Amniotic stem cell (primary cell): ENCODE measurements at places on chromosomes 1 and 21.

GRCh38 chr1:206706806-206707366, 22.2 kb downstream of the MAPKAPK2 start:
- no peak for DNase-seq

DNA sequence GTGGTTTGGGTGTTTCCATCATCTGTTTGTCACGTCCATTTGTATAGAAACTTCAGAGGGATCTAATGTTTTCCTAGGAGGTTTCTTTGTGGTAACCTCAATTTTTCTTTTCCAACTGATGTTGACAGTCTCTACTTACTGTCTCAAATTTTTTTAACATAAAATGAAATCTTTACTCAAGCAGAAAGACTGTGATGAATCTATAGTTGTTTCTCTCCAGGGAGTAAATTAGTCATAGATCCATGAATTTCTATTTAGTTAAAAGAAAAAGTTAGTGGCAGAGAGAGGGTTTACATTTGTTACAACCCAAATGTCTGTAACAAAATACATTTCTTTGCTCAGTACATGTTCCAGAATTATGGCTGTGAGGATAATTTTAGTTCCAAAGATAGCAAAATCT, 161.6 kb downstream of the DISP1 start:
- no peak for DNase-seq

- no peak for DNase-seq
Observed at GRCh38 chr1:26411624-26412074, 1.0 kb downstream of the LIN28A start.

GRCh38 chr1:27626031-27626935, 8.7 kb downstream of the FGR start:
- DNase-seq, result no peak

DNA sequence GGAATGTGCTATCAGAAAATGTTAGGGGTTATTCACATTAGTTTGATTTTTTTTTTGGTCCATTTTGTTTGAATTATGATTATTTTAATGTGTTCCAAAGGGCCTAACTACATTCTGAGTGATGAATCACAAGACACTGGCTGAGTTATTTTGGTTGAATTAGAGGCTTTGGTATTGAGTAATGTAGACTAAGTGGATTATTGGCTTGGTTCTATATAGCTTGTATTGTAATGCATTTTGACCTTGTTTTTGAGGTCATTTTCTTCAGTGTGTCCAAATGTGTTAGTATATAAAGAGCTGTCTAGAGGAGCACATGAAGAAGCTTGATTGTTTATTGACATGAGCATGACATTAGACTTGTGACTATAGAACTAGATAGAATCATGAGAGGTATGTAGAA, 3.4 kb downstream of the ZNF326 start:
- no peak for DNase-seq

- no peak for DNase-seq
Observed at GRCh38 chr1:213110349-213111300, 59.6 kb downstream of the RPS6KC1 start.

GRCh38 chr1:153571706-153572105, 6.1 kb upstream of the S100A2 start:
- DNase-seq, result no peak

- peak; percentile 33 for DNase-seq
Observed at GRCh38 chr1:232428786-232429530, 201.0 kb downstream of the SIPA1L2 start.

DNA sequence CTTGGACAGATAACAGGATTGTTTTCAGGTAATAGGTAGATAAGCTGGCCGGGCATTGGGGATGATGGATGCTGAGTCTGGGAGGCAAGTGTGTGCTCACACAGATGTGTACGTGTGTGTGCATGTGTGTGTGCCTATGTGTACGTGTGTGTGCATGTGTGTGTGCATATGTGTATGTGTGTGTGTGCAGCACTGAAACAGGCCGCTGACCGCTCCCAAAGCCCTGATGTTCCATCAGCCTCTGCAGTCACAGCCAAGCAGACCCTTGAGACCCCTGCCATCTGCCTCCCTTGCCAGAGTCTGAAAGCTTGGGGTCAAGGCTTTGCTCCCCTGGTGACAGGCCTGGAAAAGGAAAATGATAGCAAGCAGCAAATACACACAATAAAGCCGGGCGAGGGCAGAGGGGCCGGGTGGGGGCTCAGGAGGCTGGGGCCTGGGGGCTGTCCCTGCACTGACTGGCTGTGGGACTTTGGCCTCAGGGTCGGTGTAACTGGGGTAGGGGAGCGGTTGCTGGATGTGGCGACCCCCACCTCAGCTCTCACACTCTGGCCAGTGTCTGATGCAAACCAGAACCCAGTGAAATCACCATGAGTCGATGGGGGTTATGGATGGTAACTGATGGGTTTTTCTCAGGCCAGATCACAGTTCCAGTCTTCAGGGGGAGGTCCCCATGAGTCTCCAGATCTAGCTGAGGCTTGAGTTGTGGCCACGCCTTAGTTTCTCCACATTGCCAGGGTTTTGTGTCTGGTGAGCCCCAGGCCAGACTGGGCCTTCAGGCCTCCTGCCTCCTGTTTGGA, 9.2 kb upstream of the TNFRSF8 start:
- no peak for DNase-seq

GRCh38 chr1:214582289-214582891, 20.6 kb upstream of the CENPF start:
- no peak for DNase-seq

GRCh38 chr1:31569596-31570173, 6.6 kb upstream of the TINAGL1 start:
- DNase-seq, result no peak

DNA sequence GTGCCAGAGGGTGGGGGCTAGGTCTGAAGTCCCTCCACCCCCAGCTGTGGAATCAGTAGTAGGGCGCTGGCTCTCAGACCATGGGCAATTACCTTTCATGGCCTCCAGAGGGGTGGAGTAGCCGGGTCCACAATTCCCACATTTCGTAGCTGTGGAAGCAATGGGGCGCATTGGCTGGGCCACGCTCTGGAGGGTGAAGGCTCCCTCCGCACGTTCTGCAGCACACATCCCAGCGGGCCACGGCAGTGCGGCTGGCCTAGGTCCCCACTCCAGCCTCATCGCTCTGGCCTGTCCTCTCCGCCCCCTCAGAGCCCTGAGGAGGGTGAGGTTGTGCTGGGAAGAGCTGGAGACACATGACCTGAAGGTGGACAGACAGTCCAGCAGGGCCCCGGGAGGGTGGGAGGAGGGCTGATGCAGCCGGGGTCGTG, 2.9 kb downstream of the SELENBP1 start:
- DNase-seq, result no peak

- DNase-seq, result no peak
Observed at GRCh38 chr1:29849038-29849750, 612.9 kb downstream of the PTPRU start.

DNA sequence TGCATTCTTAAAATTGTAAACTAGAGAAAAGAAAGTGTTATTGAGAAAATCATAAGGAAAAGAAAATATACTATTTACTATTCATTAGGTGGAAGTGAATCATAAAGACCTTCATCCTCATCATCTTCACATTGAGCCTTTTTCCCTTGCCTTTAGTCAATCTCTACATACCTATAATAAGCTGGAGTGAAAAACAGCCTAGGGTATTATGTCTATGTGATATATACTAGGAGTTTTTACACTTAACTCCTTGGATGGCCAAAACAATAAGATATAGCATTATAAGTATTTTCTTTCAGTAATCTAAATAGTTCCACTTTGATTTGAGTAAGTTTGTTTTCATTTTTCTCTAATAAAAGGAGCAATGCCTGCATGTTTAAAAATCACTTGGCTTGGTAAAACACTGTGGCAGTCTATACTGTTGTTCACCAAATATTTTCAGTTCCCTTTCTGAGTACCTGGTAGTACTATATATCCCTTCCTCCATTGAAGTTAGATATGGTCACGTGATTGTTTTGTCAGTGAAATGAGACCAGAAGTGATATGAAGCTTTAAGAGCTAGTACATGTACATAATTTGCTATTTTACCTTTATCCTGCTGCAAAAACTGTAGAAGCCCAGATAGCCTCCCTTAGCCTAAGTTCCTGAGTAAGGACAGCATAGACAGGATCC, 78.3 kb downstream of the CLEC20A start:
- DNase-seq, result no peak

- DNase-seq, result peak; percentile 71
Observed at GRCh38 chr21:33434770-33435360, 31.7 kb downstream of the IFNGR2 start.

- no peak for DNase-seq
Observed at GRCh38 chr1:43363935-43364525, 3.8 kb downstream of the ELOVL1 start.

- no peak for DNase-seq
Observed at GRCh38 chr1:1335792-1336248, 4.7 kb downstream of the TAS1R3 start.

GRCh38 chr1:17847111-17847510, 92.0 kb downstream of the ACTL8 start:
- DNase-seq, result no peak

- DNase-seq, result no peak
Observed at GRCh38 chr1:34876406-34876805, 16.9 kb upstream of the SMIM12 start.

GRCh38 chr1:18637962-18638834, 7.6 kb downstream of the PAX7 start:
- DNase-seq, result no peak

GRCh38 chr21:35377505-35378090, 328.5 kb upstream of the RUNX1 start:
- DNase-seq, result no peak

GRCh38 chr1:149936992-149937705, 470 bp upstream of the MTMR11 start:
- DNase-seq, result no peak

GRCh38 chr1:233738850-233739249, 124.9 kb downstream of the KCNK1 start:
- DNase-seq, result no peak

GRCh38 chr1:67144696-67145095, 9.9 kb upstream of the C1orf141 start:
- no peak for DNase-seq

DNA sequence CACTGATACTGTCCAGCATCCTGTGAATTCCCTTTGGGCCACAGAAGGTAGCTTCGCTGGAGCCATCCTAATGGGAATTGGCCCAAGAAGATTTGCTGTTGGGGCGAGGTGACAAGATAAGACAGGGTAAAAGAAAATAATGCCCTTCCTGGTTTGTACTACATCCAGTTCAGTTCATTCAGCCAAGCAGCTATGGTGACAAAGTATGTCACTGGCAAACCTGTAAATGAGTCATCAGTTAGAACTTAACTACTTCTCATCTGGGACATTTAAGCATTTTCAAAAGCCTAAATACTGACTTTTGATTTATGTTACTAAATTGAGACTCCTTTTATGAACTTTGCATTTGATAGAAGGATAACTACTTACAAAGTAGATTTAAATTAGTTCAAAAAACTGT, 54.2 kb downstream of the WDR64 start:
- no peak for DNase-seq

DNA sequence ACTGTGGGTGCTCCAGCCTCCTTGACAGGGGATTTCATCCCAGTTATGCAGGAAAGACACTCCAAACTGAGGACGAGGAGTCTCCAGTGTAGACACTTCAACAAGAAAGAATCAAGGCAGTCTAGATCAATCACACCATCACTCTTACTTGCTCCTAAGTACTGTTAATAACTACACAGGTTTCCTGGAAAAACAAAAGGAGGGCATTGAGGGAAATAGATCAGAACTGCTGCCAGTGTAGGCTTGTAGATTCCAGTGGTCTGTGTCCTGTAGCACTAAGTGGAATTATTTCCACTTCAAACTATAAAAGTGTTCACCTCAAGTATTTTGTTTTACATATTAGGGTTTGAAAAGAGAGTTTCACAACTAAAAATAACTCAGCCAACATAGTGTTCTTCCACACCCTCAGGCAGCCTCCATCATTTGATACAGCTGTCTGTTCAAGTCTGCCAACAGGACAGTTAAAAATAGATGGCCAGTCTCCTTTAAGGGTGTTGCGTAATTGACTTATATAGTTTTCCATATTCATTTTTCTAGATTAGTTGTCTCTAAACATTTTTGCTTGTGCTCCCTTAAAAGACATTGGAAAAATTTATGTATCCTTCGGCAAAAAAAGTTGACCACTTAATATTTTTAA, 32.0 kb upstream of the AGL start:
- DNase-seq, result no peak

- DNase-seq, result peak; percentile 7
Observed at GRCh38 chr1:227174164-227174563, 144.1 kb downstream of the CDC42BPA start.

DNA sequence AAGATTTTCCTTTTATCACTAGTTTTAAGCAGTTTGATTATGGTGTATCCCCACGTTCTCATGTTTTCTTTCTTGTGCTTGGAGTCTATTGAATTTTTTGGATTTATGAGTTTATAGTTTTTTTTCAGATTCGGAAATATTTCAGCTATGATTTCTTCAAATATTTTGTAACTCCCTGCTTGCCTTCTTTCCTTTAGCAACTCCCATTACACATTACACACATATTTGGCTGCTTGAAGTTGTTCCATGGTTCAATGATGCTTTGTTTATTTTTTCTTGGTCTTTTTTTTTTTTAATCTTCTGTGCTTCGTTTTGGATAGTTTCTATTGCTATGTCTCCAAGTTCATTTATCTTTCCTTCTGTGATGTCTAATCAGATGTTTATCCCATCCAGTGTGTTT, 48.5 kb upstream of the WARS2 start:
- peak; percentile 25 for DNase-seq

- DNase-seq, result no peak
Observed at GRCh38 chr21:39456665-39457064, 4.9 kb downstream of the SH3BGR start.

- no peak for DNase-seq
Observed at GRCh38 chr1:54302549-54302948, 102.6 kb downstream of the MRPL37 start.

DNA sequence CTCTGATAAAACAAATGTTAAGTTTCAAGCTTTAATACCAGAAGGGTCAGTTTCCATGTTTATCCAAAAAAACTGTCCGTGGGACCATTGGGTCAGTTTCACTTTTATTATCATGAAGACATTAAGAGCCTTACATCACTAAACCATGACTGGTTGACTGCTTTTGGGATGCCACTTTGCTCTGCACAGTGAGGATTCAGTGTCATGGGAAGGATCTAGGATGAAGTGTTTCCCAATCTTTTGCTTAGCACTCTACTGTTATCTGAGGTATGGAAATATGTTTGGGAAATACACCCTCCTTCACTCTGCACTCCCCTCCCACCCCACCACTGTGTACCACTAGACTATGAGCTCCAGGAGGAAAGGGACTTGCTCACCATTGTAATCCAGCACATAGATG, 16.3 kb downstream of the RPS6KC1 start:
- DNase-seq, result no peak

- peak; percentile 62 for DNase-seq
Observed at GRCh38 chr21:39387461-39388037, 38.7 kb upstream of the HMGN1 start.

DNA sequence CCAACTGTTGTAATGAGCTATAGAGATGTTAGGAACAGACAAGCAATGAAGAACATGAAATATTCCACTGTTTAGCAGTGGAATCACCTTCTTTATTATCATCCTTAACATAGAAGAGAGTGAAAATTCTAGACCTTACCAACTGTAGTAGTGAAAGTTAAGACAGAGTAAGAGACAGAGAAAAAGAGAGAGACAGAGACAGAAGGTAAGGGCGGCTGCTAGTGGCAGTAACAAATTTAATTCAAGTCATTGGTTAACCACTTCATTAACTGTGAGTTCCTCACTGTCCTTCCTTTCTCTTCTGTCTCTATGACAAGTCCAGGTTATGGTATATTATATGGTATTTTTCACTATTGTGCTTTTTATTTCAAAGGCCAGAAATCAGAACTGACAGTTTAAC, 355.7 kb upstream of the ESRRG start:
- no peak for DNase-seq

GRCh38 chr1:231803353-231803752, 176.8 kb downstream of the DISC1 start:
- DNase-seq, result no peak

- no peak for DNase-seq
Observed at GRCh38 chr1:35554266-35555211, 2.7 kb downstream of the KIAA0319L start.
